ENCODE measurements at places on chromosomes 4 and X.
A peak's percentile ranks its signal among the peaks of the same experiment; 100 is the strongest.

DNA sequence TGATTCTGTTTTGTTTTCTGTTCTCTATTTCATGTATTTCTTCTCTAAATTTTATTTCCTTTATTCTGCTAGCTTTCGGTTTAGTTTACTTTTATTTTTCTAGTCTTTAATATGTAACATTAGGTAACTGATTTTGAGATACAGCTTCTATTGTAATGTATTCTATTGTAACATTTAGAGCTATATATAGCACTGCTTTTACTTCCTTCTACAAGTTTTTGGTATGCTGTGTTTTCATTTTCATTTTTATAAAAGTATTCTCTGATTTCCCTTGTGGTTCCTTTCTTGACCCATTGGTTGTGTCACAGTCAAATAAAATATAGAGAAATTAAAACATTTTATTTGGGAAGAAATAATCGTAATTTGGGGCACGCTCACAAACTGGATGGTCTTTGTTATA, 13.9 kb upstream of the CT47A1 start:
- no peaks in the 10 kb centered on the region for H3K4me1 ChIP-seq
- no peaks in the 10 kb centered on the region for H3K27me3 ChIP-seq

- no peaks in the 10 kb centered on the region for H3K4me1 ChIP-seq
- no peak overlapping the region for H3K4me3 ChIP-seq
- DNase-seq = no peak
- no peaks in the 10 kb centered on the region for H3K27me3 ChIP-seq
Measured at GRCh38 chr4:127097061-127097460, 535.7 kb upstream of the INTU start.

- no peaks in the 10 kb centered on the region for H3K4me1 ChIP-seq
- no peak overlapping the region for H3K27ac ChIP-seq
- H3K4me3 ChIP-seq = no peak overlapping the region
- no peaks in the 10 kb centered on the region for H3K27me3 ChIP-seq
Measured at GRCh38 chr4:39502019-39502663, 25.1 kb downstream of the UGDH start.

- no peak for DNase-seq
- no peak overlapping the region for H3K4me3 ChIP-seq
- no peaks in the 10 kb centered on the region for H3K4me1 ChIP-seq
- H3K27ac ChIP-seq = no peak overlapping the region
Measured at GRCh38 chr4:134145369-134145768, 56.2 kb downstream of the PABPC4L start.

GRCh38 chr4:83563998-83564397, 28.1 kb downstream of the GPAT3 start:
- no peaks in the 10 kb centered on the region for H3K36me3 ChIP-seq
- no peak for DNase-seq
- H3K27me3 ChIP-seq = no peaks in the 10 kb centered on the region

GRCh38 chrX:77640702-77641101, 145.3 kb downstream of the ATRX start:
- no peak overlapping the region for H3K27ac ChIP-seq
- H3K4me1 ChIP-seq = no peaks in the 10 kb centered on the region
- H3K4me3 ChIP-seq = no peak overlapping the region
- no peaks in the 10 kb centered on the region for H3K27me3 ChIP-seq

DNA sequence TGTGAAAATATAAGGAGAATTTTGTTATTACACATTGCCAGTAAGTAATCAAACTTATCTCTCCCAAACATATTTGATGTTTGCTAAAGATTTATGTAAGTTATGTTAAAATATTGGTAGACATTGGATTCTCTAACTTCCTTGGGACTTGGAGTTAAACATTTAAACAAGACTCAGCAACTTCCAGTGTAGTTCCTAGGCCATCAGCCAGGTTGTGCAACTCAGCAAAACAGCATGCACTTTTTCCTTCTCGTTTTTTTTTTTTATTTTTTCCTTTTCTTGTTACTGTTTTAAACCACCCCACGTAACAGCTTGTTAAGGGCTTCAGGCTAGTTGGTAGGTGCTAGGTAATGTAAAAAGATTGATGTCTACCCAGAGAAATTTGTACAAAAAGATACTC, 510.4 kb downstream of the ANKRD50 start:
- no peaks in the 10 kb centered on the region for H3K27me3 ChIP-seq
- DNase-seq = no peak
- no peak overlapping the region for H3K4me3 ChIP-seq
- no peaks in the 10 kb centered on the region for H3K36me3 ChIP-seq
- H3K4me1 ChIP-seq = no peaks in the 10 kb centered on the region

GRCh38 chrX:16120431-16120830, 2.9 kb upstream of the GRPR start:
- H3K36me3 ChIP-seq = no peaks in the 10 kb centered on the region
- no peak overlapping the region for H3K4me3 ChIP-seq
- DNase-seq = no peak
- peaks cover 12% of the 10 kb centered on the region for H3K4me1 ChIP-seq
- no peak overlapping the region for H3K27ac ChIP-seq
- H3K27me3 ChIP-seq = no peaks in the 10 kb centered on the region

- H3K4me1 ChIP-seq = peaks cover 10% of the 10 kb centered on the region
- no peaks in the 10 kb centered on the region for H3K36me3 ChIP-seq
- DNase-seq = peak; percentile 28
- H3K27me3 ChIP-seq = no peaks in the 10 kb centered on the region
- H3K27ac ChIP-seq = peak overlapping the region; percentile 59
Measured at GRCh38 chr4:105963461-105964400, 68.5 kb downstream of the NPNT start.

DNA sequence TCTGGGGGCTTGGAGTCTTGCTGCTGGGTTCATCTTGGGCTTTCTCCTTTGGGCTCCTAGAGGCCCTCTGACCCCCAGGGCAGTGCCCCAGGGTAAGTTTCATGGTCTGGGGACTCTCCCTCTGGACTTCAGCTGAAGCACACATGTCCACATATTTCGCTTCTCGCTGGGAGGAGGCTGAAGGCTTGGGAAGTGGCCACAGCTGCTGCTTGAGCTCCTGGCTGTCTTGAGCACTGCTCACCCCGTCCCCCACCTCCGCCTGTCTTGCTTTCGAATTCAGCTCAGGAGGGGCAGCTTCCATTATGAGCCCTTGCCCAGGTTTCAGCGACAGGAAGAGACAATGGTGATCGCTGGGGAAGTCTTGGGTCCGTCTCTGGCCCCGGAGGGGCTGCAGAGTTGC, 3.7 kb downstream of the C4orf54 start:
- peaks cover 50% of the 10 kb centered on the region for H3K27me3 ChIP-seq
- no peak overlapping the region for H3K4me3 ChIP-seq
- no peaks in the 10 kb centered on the region for H3K36me3 ChIP-seq
- H3K27ac ChIP-seq = no peak overlapping the region

GRCh38 chrX:115892787-115893671, 277.5 kb upstream of the AGTR2 start:
- DNase-seq = peak; percentile 44
- peaks cover 9% of the 10 kb centered on the region for H3K4me1 ChIP-seq
- H3K4me3 ChIP-seq = no peak overlapping the region

DNA sequence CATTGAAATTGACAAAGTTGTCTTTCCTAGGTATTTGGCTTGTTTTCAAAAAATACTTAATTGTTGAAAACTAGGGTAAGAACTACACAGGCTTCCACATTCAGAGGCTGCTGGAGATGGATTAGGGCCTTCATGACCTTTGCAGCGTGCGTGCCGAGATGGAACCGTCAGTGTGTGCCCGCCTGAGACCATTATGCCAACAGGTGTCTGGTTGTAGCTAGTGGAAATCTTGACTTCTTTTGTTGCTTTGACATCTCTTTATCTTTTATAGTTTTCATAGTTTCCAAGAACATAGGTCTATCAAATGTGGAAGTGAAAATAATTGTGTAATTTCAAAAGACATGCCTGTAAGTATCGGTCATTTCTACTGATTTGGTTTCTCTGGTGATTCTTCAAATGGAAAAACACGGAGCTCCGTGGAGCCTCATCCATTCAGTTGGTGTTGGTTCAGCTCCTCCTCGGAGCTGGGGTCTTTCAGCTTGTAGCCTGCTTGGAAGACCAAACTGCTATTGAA, 38.9 kb upstream of the CLCN4 start:
- H3K27me3 ChIP-seq = no peaks in the 10 kb centered on the region
- H3K36me3 ChIP-seq = no peaks in the 10 kb centered on the region
- no peak overlapping the region for H3K4me3 ChIP-seq
- H3K4me1 ChIP-seq = no peaks in the 10 kb centered on the region
- no peak overlapping the region for H3K27ac ChIP-seq

- H3K36me3 ChIP-seq = no peaks in the 10 kb centered on the region
- no peak overlapping the region for H3K4me3 ChIP-seq
- no peak for DNase-seq
- H3K4me1 ChIP-seq = peaks cover 5% of the 10 kb centered on the region
- no peaks in the 10 kb centered on the region for H3K27me3 ChIP-seq
- H3K27ac ChIP-seq = no peak overlapping the region
Measured at GRCh38 chr4:158411269-158411668, 110.4 kb upstream of the RXFP1 start.

DNA sequence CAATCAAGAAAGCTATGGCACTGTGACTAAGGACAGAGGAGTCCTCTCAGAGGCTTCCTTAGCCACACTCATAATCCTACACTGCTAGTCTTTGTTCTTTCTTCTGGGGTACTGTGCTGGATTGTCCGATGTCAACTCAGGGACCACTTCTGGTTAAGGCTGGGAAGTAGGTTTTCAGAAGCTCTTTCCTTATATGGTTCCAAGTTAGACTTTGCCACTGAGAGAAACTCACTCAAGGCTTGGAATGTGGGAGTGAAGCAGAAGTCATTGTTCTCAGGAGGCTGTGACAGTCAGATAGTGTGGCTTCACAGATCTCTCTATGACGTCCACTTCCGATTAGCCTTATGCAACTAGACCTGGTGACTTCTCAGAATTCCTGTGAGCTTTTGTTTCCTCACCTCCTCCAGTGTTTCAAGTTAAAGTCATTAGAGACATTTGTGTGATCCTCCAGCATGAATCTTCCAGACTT, 317.3 kb upstream of the F9 start:
- no peaks in the 10 kb centered on the region for H3K4me1 ChIP-seq
- no peak overlapping the region for H3K4me3 ChIP-seq
- peak; percentile 70 for DNase-seq
- peak overlapping the region; percentile 96 for H3K27ac ChIP-seq
- H3K36me3 ChIP-seq = no peaks in the 10 kb centered on the region

DNA sequence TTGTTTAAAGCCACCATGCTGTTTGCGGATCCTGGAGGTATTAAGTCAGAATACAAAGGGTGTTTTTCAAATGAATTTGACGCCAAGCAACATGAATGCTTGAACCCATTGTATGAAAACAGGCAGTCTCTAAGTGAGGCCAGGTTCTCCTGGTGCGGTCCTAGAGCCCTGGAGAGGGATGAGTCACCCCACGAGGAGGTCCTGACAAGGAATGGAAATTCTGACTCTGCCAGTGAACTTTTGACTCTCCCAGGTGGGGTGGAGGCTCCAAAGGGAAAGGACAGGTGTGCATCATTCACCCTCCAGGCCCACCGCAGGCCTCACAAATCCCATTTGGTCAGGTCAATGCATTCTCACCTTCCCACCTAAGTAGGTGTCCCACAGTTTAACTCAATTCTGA, 1.5 kb downstream of the TRIM2 start:
- H3K36me3 ChIP-seq = no peaks in the 10 kb centered on the region
- peaks cover 22% of the 10 kb centered on the region for H3K27me3 ChIP-seq
- no peak for DNase-seq
- no peak overlapping the region for H3K4me3 ChIP-seq

DNA sequence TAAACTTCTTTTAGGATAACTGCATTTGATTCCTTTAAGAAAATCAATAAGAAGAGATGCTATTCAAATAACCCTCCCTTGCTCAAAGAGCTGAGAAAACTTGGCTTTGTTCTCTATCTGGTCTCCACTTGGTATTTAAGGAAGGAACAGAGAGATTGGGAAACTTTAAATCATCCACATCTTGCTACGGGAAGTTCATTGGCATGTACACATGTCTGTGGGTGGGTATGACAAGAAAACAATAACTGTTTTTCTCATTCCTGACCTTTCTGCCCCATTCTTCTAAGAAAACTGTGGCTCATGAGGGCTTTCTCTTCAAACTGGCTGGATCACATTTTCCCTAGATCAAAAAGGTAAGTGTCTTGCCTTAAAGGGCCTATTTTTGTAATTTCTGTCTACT, 6.0 kb downstream of the SEL1L3 start:
- no peak overlapping the region for H3K4me3 ChIP-seq
- H3K27ac ChIP-seq = no peak overlapping the region
- H3K4me1 ChIP-seq = peaks cover 21% of the 10 kb centered on the region
- no peaks in the 10 kb centered on the region for H3K36me3 ChIP-seq

DNA sequence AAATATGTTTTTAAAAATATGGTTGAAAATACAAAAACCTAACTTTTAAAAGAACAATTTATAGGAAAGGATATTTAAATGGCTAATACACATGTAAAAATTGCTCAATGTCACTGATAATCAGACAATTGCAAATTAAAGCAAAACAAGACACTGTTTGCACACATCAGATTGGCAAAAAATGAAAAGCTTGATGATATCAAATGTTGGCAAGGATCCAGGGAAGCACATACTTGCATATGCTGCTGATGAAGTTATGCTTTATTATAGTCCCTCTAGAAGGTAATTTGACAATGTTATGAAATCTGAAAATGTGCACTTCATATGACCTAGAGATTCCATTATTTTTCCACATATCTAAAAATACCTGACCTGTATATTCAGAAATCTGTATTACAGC, 45.7 kb upstream of the EPGN start:
- no peaks in the 10 kb centered on the region for H3K36me3 ChIP-seq
- no peaks in the 10 kb centered on the region for H3K4me1 ChIP-seq
- H3K27ac ChIP-seq = no peak overlapping the region
- no peak for DNase-seq

DNA sequence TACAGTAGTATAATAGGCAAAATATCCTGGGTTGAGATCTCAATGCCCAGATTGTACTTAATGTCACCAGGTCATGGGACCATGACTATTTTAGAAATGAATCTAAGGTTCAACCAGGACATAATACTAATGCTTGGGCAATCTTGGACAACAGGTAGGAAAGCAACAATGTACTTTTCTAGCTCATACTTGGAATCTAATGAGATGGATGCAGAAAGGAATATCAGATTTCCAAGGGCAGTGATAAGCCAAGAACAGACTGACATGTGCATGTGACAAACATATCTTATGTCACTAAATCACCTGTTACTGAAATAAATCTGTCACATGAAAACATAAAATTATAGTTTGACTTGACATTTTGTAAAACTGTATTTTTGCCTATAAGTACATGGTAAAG, 51.1 kb downstream of the RPS6KA3 start:
- H3K4me1 ChIP-seq = no peaks in the 10 kb centered on the region
- no peaks in the 10 kb centered on the region for H3K36me3 ChIP-seq
- no peak overlapping the region for H3K4me3 ChIP-seq
- no peaks in the 10 kb centered on the region for H3K27me3 ChIP-seq
- no peak for DNase-seq
- no peak overlapping the region for H3K27ac ChIP-seq

DNA sequence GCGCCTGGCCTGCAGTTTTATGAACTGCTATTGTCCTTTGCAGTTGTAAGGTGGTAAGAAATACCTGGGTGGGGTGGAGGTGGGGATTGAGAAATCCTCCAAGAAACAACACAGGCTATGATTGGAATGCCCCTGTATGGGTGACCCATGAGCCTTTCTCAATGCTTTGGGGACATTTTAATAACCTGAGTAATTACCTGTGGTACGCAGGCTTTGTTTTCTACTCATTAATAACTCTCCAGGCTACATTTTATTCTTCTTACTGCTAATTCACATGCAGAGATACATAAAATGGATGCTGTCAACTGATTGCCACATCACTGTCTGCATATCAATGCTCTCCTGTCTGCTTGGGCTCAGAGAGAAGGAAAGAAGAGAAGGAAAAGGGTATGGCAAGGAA, 41.8 kb downstream of the PHEX start:
- H3K4me1 ChIP-seq = no peaks in the 10 kb centered on the region
- no peaks in the 10 kb centered on the region for H3K36me3 ChIP-seq
- H3K27me3 ChIP-seq = no peaks in the 10 kb centered on the region
- DNase-seq = no peak
- no peak overlapping the region for H3K27ac ChIP-seq
- H3K4me3 ChIP-seq = no peak overlapping the region

- peaks cover 22% of the 10 kb centered on the region for H3K36me3 ChIP-seq
- H3K4me1 ChIP-seq = no peaks in the 10 kb centered on the region
- no peaks in the 10 kb centered on the region for H3K27me3 ChIP-seq
- no peak overlapping the region for H3K4me3 ChIP-seq
Measured at GRCh38 chr4:25821899-25822298, 40.9 kb downstream of the SEL1L3 start.
